ENCODE measurements at places on chromosomes 6 and 20. TPM values are rescaled to one million over a fixed set of nuclear protein-coding genes. Genes with fewer than 3 reads are reported as not detected.
A peak's percentile ranks its signal among the peaks of the same experiment; 100 is the strongest.

DNA sequence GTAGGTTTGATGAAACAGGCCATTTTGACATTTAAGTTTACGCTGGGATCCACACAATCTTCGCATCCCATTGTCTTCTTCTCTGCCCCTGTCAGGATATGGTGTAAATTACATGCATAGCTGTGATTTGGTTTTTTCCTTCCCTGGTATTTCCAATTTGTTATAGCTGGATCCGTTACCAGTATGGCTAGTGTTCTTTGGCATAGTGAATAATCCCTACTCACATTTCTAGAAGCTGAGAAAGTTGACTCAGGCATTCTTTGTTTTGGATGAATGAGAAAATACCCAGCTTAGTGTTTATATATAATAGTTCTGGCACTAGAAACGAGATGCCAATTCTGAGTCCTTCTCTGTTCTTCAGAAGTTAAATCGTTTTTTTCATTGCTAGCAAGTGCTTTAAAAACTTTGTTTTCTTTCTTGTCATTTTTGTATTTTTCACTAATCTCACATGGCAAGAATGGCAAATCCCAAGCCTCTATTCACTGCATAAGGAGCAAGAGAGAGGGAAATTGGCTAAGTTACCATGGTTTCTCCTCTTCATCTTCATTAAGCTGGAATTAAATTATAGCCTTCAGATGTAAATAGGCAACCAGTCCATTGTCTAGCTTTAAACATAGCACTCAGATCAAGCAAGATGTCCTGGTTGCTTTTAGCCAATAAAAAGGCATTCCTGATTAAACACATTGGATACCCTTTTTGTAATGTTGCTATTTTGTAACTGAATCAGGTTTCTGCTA is 91.9 kb upstream of the LAMP5 start:
- no peak for DNase-seq

DNA sequence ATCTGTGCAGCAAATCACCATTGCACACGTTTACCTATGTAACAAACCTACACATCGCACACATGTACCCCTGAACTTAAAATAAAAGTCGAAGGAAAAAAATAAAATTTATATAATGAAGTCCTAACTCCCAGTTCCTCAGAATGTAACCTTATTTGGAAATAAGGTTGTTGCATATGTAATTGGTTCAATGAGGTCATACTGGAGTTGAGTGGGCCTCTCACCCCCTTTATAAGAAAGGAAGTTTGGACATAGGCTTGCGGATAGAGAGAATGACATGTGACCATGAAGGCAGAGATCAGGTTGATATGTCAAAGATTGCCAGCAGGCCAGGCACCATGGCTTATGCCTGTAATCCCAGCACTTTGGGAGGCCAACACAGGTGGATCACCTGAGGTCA is 16.1 kb upstream of the ZBTB22 start:
- no peak for DNase-seq

DNA sequence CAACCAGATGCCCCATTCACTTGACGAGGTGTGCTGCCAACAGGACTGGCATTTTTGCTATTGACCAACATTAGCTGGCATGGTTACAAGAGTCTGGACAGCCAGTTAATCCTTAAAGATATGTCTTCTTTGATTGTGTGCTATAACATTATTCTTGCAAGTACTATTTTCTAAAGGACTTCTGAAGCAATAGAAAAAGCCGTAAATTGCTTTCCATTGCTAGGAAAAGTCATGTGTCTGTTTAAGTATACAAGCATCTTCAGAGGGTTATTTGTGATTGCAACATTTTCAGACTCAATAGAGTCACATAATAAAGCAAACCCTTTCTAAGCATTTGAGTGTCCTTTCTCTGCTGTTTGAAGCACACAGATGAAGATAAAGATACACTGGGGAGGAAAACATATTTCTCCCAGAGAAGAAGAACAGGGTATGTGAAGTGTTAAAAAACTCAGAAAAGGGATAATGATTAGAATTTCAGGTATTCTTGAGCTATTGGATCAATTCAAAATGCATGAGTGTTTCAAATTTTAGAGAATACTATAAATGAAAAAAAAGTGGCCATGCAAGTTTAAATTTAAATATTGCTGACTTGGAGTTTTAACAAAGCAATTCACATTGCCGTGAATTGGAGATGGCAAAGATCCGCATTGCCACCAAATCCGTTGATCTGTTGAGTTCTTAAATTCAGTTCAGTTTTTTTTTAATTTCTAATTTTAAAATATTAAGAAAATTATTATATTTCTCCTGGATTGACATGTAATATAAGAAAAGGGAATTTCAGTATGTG is 191.7 kb upstream of the MAP3K7 start:
- DNase-seq = no peak

- DNase-seq = no peak
Observed at GRCh38 chr6:124027392-124027791, 223.7 kb downstream of the NKAIN2 start.

DNA sequence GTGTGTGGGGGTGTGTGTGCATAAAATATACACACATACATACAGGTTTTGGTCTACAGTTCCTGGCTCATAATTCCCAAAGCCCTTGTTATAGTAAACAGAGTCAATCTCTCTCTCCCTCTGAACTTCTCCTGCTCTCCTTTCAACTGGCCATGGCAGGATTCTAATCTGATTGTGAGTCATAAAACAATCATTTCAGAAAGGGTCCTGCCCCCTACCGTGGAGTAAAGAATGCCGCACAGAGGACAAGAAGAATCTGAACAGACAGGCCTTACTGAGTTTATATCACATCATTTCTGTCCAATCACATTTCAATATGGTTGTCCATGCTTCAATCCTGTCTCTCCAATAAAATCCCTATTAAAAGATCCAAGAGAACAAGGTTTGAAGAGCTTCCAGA is 416.9 kb downstream of the FRK start:
- DNase-seq = peak; percentile 26

DNA sequence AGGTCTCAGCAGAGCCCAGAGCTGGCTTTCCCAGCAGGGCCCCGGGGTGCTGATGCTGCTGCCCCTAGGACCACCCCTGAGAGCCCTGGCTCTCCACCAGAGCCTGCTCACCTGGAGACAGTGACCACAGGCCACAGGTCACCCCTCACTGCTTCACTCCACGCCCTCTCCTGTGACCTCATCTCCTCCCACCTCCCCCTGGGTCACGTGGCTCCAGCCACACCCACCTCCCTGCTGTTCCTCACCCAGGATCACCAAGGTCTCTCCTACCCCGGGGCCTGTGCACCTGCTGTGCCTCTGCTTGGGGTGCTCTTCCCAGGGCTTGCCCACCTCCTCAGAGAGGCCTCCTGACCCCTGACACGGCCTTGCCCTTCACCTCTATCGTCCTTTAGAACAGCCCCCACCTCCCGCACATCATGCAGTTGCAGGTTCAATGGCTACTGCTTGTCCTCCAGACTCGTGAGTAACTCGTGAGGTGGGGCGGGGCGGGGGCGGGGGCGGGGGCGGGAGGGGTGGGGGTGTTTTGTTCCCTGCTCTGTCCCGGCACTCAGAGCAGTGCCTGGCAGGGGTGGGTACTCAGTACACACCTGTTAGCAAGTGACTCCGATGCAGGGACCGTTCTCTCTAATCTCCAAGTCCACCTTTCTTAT is 468.0 kb downstream of the PREX1 start:
- no peak for DNase-seq

DNA sequence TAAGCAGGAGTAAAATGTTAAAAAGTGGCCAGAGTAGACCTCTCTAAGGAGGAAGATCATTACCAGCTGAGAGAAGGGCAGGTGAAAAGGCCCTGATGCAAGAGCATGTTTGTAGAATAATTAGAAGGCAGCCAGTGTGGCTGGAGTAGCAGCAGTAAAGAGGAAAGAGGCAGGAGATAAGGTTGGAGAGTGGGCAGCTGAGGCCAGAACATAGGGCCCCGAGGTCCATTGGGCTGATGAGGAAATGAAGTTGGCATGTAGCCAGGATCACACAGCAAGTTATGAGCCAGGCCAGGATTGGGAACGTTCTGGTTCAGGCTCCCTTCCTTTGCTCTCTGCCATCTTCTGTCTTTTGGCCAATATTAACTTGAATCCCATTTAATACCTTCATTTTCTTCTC is 51.6 kb downstream of the RALY start:
- DNase-seq = peak; percentile 44

- DNase-seq = no peak
Observed at GRCh38 chr6:116221911-116222310, 32.0 kb downstream of the TSPYL4 start.

Gene RAMACL
- total RNA-seq = 0.43 TPM

Gene MOG
- total RNA-seq = not detected

Gene SERPINB1
- 25.9 TPM for total RNA-seq
